Kasumi-1 (cell line): ENCODE measurements at places on chromosomes 7 and 10.

DNA sequence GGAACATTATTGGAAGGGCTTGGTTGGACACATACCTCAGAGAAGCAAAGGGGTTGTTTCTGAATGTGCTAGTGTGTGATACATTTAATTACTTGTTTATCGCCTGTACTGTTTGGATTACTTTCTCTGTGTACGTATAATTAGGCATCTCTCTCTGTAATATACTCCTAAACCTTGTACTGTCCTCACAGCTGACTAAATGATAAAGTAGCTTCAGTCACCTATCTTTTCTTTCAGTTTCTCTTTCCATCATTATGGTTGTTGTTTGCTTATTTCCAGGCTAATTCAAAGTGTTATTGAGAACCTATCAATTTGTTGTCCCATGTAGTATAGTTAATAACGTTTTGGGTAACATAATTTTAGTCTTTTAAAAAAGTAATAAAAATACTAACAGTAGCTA lies 34.0 kb downstream of the MXI1 start:
- DNase-seq: no peak

DNA sequence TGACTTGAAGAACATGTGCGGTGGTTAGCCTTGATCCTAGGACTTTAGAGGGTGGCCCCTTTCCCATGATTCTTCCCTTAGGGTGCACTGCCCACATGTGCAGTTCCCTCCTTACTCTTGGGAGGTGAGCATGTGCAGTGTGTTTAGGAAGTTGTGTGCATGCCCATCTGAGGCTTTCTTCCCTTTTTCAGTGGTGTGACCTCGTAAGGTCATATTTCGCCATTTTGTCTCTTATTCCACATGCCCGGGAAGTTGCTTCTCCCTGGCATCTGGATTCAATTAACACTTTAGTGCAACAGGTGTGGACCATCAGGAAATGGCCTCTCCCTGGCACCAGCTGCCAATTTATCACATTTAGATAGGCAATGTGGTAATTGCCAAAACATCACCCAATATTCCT lies 380.6 kb upstream of the VSTM2A start:
- DNase-seq: no peak

GRCh38 chr10:121393522-121393921 lies 204.7 kb downstream of the FGFR2 start:
- DNase-seq: no peak

- DNase-seq: no peak
These were observed 529.5 kb upstream of the FZD8 start for GRCh38 chr10:36171556-36171952.

DNA sequence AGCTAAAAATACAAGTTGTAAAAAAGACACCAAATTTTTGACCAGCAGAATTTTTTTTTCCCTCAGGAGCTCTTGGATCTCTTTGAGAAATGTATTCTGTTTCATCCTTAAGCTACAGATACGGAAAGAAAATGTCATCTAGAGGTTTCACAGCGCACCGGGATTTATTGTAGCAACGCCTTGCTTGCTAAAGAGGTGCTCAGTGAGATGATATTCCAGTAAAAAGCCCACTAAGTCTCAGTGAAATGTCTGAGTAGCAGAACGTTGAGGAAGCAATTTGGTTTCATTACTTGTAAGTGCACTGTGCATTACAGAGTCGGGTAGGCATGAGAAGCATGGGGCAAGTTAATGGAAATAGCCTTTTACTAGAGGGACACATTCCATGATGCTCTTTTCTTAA lies 62.5 kb downstream of the GLRX3 start:
- no peak for DNase-seq

DNA sequence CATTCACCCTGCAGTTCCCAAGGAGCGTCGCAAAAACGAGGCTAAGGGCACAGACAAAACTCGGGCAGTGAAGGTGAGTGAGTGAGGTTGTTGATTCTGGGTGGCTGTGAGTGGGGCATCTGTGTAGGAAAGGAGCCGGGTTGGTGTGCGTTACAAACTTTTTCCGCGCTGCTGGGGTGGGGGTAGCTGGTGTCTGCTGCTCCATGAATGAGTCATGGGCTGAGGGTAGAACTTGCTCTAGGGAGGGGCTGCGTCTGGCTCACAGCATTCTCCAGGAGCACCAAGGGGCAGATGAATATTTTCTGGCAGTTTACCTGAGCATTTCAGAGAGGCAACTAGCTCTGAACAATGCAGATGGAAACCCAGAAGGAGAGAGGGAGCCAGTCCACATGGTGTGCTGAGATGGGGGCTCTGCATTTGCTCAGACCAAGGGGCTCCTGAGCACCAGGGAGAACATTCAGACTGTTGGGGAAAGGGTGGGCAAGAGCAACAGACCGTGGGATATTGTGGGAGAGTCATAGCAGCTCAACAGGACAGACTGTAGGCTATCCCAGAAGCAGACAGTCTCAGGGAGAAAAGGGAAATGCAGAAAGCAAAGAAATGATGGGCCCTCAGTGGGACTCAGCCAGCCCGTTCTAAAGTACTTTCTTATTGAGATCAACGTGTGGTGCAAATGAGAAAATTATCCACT lies 18.8 kb downstream of the NOBOX start:
- DNase-seq: no peak

DNA sequence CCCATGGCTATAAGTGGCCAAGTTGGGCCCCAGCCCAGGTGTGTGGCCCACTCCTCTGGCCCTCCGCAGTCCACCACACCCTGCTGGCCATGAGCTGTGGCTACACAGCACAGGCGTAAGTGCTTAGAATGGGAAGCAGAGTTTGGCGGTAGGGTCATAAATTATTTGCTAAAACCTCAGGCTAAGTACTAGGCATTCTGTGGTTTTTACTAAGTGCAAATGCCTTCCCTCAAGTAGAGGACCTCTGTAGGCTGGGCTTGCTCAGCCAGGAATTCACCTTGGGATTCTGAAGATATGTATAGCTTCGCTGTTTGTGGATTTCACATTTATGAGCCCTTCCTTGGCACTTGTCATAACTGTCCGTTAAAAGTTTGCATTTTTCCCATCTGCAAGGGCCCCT lies 44.8 kb upstream of the LOXL4 start:
- no peak for DNase-seq

- DNase-seq: no peak
These were observed 21.6 kb upstream of the MET start for GRCh38 chr7:116650436-116650835.

DNA sequence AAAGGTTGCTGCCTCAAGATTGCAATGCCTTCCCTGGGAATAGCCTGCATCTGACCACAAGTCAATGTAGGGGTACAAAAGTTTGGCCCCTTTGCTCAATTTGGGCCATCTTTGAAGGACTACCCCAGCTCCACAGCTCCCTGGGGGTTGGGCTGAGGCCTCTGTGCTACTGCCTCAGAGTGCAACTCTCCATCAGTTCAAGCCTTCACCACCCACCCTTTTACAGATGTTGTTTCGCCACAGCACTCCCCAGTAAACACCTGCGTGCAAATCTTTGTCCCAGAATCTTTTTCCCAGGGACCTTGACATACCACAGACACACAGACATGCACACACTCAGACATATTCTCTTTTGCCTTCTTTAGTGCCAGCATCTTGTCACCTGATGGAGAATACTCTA lies 66.0 kb upstream of the ANKRD1 start:
- DNase-seq: no peak

DNA sequence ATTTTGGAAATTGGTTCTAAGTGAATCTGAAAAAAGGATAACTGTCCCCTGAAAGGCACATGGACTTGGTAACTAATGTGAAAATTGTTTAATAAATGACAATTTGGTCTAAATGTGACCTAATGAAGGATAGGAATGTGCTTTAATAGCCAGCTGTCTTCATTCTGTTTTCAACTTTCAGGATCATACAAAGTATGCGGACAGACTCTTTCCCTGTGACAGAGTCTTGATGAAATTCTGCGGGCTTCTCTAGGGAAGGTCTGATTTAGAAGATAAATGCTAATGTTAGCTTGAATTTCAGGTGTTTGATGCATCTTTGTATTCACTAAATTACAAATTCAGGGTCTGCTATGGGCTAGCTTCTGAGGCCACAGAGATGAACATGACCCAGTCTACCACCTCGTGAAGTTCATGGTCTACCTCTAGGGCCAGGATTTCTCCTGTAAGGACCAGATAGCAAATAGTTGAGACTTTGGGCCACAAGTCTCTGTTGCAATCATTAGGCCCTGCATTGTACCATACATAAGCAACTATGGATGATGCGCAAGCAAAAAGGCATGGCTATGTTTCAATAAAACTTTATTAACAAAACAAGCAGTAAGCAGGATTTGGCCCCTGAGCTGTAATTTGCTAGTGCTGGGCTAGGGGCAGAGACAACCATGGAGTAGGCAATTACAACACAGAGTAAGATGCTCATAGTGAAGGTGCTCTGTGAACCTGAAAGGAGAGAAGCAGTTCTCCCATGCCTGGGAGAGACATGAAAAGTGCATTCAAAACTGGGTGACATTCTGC lies 368.6 kb downstream of the INHBA start:
- DNase-seq: no peak
